ENCODE measurements at places on chromosomes 3 and 15.
A peak's percentile ranks its signal among the peaks of the same experiment; 100 is the strongest.

GRCh38 chr3:172096881-172097420 is 57.6 kb downstream of the FNDC3B start:
- DNase-seq = no peak

DNA sequence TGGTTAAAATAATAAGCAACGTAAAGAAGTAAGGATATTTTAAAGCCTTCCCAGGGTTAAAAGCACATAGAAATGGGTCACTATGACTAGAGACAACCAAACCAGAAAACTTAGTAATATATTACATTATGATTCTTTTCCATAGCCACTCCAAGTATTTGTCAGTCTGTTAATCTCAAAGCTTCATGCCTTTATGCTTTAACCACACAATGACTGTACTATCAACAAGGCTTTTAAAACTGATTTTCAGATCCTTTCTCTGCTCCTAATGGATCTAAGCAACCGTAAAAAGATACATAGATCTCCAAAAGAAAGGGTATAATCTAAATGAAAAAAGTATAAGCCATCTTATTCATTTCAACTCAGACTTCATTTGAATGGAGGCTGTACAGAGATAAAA is 14.4 kb downstream of the SECISBP2L start:
- no peak for DNase-seq

DNA sequence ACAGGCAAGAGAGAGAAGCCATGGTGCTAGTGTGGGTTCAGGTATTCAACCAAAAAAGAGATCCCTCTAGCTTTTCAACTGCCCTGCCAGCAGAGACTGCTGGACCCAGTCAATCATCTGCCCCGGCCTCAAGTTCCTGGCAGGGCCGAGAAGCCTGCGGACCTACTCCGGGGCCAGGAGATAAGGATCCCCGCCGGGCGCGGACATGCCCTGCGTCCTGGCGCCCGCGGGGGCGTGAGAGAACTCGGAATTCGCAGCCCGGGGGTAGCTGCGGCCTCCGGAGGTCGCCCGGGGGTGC is 821 bp upstream of the MAGI1 start:
- DNase-seq = no peak

DNA sequence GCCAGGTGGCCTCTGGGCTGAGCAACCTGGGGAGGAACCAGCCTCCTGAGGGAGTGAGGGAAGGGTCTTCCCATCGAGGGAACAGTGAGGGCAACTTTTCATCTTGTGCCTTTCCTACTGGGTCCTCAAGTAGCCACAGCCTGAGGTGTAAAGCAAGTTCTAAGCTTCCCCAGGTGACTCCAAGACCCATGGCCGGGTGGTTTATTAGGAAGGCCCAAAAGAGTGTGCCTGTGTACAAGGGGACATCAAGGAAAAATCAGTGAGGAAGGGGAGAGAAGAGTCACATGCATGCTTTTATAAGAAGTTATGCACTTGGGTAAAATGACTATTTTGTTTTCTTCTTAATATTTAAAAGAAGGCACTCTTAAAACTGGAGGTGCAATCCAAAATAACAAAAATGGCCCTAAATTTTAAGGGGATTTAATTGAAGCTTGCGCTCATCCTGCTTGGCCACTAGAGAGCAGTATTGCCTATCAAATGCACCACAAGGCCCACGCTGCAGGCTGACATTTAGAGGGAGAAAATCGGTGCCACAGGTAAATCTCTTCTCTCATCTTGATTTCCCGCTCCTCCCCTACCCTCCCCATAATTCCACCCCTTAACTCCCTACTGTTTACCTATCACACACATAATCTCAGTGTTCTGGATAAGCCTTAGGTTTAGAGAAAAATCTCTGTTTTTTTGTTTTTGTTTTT is 6.7 kb downstream of the NANOGP8 start:
- DNase-seq = peak; percentile 18
